ENCODE measurements at places on chromosomes 1 and 21.

DNA sequence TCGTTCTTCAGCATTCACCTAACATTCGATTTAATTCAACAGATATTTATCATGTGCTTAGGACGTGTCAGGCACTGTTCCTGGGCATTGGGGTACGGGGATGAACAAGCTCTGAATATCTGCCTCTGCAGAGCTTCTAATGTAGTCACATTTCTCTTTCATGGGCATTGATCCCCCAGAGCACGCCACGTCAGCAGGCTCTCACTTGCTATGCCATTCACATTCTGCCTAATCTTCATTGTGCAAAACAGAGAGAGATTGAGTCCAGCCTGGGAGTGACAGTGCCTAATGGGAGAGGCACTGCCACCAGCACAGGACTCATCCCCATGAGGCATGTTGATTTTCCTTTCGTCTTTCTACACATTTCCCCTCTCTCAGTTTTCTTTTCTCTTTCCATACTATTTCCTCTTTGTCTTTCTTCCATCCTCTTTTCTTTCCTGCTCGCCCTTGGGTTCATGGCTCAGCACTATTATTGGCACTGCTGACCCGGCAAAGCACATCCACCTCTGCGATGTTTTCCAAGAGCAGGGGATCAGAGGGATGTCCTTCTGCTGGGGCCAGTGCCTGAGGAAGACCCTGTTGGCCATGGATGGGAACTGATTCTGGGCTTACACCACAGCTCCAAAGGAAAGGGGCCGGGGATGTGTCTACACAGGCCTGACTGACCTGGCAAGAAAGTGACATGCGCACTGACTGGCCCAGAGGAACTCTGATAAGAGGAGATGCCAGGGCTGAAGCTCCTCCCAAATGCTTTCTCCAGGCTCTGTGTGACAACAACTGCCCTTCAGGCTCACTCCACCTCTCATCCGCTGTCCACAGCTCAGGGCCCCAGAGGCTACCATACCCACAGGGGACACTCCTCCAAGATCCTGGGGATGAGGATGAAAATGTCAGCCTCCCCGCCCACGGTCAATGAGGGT, 195.9 kb downstream of the TOMM20 start:
- H3K4me3 ChIP-seq: peak overlapping the region; percentile 16
- H3K27me3 ChIP-seq: no peaks in the 10 kb centered on the region
- peak overlapping the region; percentile 78 for H3K27ac ChIP-seq

DNA sequence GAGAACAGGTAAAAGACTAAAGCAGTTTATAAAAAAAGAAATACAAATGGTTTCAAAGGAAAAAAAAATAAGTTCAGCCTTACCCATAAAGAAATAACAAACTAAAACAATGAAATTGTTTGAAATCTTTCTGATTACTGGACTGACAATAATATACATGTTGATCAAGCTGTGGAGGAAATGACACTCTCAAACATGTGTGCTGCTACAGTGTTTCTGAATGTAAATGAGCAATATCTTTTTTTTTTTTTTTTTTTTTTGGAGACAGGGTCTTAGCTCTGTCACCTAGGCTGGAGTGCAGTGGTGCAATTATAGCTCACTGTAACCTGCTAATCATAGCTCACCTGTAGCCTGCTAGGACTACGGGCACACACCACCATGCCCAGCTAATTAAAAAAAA, 6.5 kb downstream of the EPS15 start:
- no peak for DNase-seq
- H3K4me3 ChIP-seq: no peak overlapping the region
- no peak overlapping the region for H3K27ac ChIP-seq
- H3K27me3 ChIP-seq: no peaks in the 10 kb centered on the region
- H3K4me1 ChIP-seq: peaks cover 74% of the 10 kb centered on the region

DNA sequence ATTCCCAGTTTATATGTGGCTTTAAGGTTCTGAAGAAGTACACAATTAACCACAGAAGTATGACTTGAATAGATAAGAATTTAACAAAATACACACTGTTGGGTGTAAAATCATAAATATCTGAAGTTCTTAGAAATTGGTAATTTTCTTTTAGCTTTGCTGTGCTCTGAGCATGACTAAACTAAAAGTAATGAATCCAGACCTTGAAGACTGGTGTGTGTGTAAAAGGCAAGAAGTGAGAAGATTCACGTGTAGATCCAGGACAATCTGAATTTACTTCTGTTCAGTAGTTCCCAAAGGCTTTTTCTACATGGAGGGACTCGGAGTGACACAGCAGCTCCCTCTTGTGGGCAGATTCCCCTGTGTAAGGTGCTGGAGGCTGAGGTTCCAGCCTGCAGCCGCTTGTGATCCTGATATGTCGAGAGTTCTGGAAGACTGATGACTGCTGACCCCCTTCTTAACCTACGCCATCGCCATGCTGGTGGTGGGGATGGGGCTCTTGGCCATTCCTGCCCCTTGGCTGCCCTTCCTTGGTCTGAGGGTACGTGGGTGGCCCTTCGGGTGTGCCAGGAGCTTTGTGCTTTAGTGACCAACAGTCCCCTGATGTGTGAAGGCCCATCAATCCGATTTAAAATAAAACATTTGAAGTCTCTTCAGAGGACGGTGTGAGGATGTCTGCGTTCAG, 62.7 kb downstream of the ADARB1 start:
- H3K4me3 ChIP-seq: no peak overlapping the region
- no peak overlapping the region for H3K27ac ChIP-seq
- H3K27me3 ChIP-seq: no peaks in the 10 kb centered on the region
- H3K4me1 ChIP-seq: peaks cover 5% of the 10 kb centered on the region
- H3K36me3 ChIP-seq: peaks cover 2% of the 10 kb centered on the region

DNA sequence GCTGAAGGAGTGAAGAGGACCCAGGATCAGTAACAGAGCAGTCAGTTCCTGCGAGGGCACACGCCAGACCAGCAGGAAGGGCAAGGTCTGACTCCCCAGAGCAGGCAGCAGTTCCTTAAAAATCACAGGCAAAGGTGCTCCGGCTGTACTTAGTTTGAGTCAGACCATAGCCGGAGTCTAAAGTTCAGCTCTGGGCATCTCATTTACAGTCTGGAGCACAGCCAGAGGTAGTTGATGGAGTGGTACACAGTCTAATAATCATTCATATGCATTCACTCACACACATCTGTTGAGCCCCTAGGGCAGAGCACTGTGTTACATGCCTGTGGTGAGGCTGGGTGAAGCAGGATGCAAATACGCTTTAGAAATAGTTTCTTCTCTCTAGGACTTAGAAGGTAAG, 7.3 kb upstream of the AMIGO1 start:
- no peak overlapping the region for H3K4me3 ChIP-seq
- H3K36me3 ChIP-seq: no peaks in the 10 kb centered on the region
- DNase-seq: no peak
- H3K4me1 ChIP-seq: no peaks in the 10 kb centered on the region
- H3K27ac ChIP-seq: no peak overlapping the region
- H3K27me3 ChIP-seq: peaks cover 19% of the 10 kb centered on the region

Measured in activated T-helper 1 cell treated with anti-CD3 and anti-CD28 coated beads, Interleukin-12 subunit alpha, Interleukin-12 subunit beta, Interleukin-2, Interleukin-4 antibody, amounts not matched to agents 30 ng/mL and 10 ng/mL and 1 ng/mL, durations not matched to agents 14 hours and 24 hours and 36 hours (primary cell).